A549 treated with AZD2906 at 1 μM for 4 hours (cell line): ENCODE measurements at places on chromosomes 5 and 9. TPM values are rescaled to one million over a fixed set of nuclear protein-coding genes. Genes with fewer than 3 reads are reported as not detected.

The DBH gene
- total RNA-seq, result not detected in 5 replicates

The ARL14EPL gene
- total RNA-seq, result 0.11 to 0.31 TPM (median 0.25 TPM) in 5 replicates

The GAS1 gene
- total RNA-seq, result 0.09 to 0.19 TPM (median 0.12 TPM) in 5 replicates

The C9orf50 gene
- total RNA-seq, result 0.08 to 0.16 TPM in 2 of 5 replicates, not detected in the others

The SHB gene
- total RNA-seq, result 28.0 to 44.4 TPM (median 40.8 TPM) in 5 replicates

The TMEM232 gene
- total RNA-seq, result 0.10 to 0.34 TPM (median 0.27 TPM) in 4 of 5 replicates, not detected in the other

The OBP2B gene
- total RNA-seq, result not detected in 5 replicates

The MARCHF11 gene
- total RNA-seq, result not detected in 5 replicates

The SAXO1 gene
- not detected in 5 replicates for total RNA-seq

The GABBR2 gene
- total RNA-seq, result 0.11 to 0.25 TPM (median 0.14 TPM) in 5 replicates

The CER1 gene
- not detected in 5 replicates for total RNA-seq

The PLEKHG4B gene
- total RNA-seq, result 1.00 to 2.0 TPM (median 1.7 TPM) in 5 replicates

The FBXO38 gene
- 14.6 to 21.6 TPM (median 16.5 TPM) in 5 replicates for total RNA-seq
